ENCODE measurements at places on chromosomes 12 and 14.

DNA sequence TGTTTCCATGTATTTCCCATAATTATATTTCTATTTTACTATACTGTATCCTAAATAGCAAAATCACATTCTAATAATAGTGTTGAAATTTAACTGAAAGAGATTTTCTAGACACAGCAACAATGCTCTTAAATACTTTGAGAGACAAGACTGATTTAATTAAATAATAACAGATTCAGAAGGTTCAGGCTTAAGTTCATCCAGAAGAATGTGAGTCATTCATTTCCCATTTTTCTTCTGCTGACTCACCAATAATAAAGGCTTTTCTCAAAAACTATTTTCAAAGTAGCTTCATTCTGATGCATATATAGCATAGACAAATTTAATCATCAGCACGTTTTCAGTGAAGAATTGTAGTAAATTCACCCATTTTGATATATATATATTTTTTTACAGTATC, 481.4 kb downstream of the MDGA2 start:
- DNase-seq, result no peak

DNA sequence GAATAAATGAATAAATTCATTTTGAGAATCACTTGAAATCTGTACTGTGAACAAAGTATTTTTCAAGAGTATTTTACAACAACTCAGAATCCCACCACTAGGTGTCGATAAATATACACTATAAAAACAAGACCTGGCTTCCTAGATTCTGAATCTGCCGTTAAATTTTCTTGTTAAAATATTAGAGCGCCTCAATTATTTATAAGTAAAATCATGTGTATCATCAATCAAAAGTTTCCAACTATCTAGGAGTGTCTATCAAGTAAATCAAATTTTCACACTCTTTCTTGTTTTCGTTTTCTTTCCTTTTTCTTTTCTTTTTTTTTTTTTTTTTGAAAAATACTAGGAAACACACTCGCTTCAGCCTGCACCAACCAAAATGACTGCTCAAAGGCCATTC, 179.2 kb upstream of the DCN start:
- DNase-seq, result no peak

DNA sequence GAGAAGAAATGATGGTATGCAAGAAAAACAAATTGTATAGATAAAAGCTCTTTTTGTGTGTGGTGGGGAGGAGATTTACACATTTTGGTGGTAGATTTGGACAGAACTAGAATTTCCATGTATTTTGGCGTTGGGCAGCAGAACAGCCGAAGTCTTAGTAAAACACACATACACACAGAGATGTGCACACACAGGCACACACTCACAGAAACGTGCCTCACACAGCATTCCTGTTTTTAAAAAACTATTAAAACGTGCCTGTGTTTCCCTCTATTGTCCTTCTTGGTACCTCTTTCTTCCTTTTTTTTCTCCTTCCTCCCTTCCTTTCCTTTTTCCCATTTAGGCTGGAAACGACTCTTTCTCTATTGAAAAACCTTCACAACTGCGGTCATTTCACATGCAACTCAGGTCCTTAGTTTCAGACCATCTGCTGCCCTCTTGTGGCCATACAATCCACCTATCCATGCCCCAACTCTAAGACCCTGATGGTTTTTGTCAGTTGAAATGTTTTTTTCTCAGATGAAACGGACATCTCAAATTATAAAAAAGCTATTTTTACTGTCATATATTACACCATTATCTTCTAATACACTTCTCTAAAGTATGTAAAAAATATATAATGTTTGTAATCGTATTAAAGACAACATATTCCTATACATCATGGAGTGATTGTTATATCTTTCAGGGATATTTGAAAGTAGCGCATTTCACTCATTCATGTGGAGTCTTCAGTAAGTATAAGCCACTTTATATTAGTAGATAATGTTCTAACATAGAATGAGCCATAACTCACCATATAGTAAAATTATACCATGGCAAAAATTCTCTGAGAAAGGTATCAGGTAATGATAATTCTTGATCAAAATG, 386.7 kb upstream of the NOVA1 start:
- DNase-seq, result no peak

GRCh38 chr12:54749191-54749818, 101.1 kb upstream of the DCD start:
- no peak for DNase-seq

GRCh38 chr14:54642801-54643695, 76.1 kb downstream of the SAMD4A start:
- no peak for DNase-seq

DNA sequence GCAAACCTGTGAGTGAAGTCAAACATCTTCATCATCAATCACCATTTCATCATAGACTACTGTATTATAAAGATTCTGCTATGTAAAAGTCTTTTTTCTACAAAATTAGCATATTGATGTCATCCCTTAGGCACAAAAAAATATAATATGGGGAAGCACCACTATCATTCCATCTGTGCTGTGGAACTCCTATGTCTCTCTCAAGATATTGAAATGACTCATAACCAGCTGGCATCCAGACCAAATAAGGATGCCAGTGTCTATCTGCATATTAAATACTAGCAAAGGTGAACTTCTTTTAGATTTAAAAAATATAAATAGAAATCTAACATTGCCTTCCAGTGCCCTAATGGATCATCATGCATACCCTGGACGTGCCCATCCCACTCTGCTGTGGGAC, 17.9 kb upstream of the DCAF5 start:
- no peak for DNase-seq

DNA sequence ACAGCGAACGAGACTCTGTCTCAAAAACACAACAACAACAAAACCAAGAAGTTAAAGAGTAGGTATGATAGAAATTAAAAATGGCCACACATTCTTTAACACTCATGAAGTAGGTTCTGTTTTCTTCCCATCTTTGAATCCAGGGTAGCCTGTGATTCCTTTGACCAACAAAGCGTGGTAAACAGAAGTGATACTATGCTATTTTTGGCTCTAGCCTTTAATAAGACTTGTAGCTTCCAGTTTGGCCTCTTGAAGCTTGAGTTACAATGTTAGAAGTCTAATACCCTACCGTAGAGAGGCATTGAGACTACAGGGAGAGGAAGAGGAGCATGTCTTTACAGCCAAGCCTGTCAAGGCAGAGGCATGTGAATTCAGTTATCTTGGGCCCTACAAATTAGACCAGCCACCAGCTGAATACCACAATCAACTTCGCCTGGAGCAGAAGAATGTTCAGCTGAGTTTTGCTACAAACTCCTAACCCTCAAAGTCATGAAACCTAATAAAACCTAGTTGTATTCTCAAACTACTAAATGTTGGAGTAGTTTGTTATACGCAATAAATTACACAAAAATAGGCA, 4.9 kb upstream of the NEMF start:
- no peak for DNase-seq

DNA sequence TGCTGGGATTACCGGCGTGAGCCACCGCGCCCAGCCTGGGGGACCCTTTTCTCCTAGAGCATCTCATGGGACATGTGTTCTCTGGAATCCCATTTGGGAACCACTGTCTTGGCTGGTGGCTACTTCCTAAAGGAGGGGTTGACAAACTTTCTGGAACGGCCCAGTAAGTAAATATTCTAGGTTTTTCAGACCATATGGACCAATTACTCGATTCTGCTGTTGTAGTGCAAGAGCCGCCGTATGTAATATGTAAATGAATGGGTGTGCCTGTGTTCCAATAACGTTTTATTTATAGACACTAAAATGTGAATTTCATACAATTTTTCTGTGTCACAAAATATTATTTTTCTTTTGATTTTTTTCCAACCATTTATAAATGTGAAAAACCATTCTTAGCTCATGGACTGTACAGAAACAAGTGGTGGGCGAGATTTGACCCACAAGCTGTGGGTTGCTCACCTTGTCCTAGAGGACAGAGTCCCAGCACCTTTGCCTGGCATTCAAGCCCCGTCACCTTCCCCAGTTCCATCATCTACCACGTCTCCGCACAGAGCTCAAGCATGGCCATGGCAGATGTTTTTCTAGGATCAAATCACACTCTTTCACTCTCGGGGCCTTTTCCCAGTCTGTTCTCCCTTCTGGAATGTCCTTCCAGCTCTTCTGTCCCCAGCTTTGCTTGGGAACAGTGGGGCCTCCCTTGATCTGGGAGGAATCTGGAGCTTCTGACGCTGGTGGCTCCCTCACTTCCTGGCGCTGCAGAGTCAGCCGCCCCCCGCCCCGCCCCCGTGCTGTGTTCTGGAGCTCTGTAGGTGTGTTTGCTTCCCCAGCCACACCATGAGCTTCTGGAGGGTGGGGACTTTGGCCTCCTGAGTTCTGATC, 17.9 kb upstream of the RCOR1 start:
- no peak for DNase-seq
